ENCODE measurements at places on chromosomes 11 and 22.

GRCh38 chr22:39292561-39293074 is 26.8 kb downstream of the RPL3 start:
- H3K27me3 ChIP-seq = no peaks in the 10 kb centered on the region
- no peak overlapping the region for H3K4me3 ChIP-seq
- peak; percentile 82 for DNase-seq
- peaks cover 26% of the 10 kb centered on the region for H3K4me1 ChIP-seq
- H3K27ac ChIP-seq = peak overlapping the region; percentile 56

- H3K36me3 ChIP-seq = no peaks in the 10 kb centered on the region
- peak overlapping the region; percentile 35 for H3K27ac ChIP-seq
- H3K4me3 ChIP-seq = no peak overlapping the region
Measured at GRCh38 chr22:27718186-27719035, 83.1 kb downstream of the MN1 start.

GRCh38 chr11:122340607-122341290 is 224.7 kb upstream of the BLID start:
- peak overlapping the region; percentile 35 for H3K27ac ChIP-seq
- H3K4me1 ChIP-seq = peaks cover 5% of the 10 kb centered on the region
- H3K4me3 ChIP-seq = no peak overlapping the region
- no peaks in the 10 kb centered on the region for H3K27me3 ChIP-seq
- H3K36me3 ChIP-seq = no peaks in the 10 kb centered on the region

GRCh38 chr22:22849640-22850610 is 37.7 kb upstream of the IGLL5 start:
- H3K27me3 ChIP-seq = peaks cover 23% of the 10 kb centered on the region
- no peak overlapping the region for H3K27ac ChIP-seq
- H3K4me3 ChIP-seq = no peak overlapping the region

DNA sequence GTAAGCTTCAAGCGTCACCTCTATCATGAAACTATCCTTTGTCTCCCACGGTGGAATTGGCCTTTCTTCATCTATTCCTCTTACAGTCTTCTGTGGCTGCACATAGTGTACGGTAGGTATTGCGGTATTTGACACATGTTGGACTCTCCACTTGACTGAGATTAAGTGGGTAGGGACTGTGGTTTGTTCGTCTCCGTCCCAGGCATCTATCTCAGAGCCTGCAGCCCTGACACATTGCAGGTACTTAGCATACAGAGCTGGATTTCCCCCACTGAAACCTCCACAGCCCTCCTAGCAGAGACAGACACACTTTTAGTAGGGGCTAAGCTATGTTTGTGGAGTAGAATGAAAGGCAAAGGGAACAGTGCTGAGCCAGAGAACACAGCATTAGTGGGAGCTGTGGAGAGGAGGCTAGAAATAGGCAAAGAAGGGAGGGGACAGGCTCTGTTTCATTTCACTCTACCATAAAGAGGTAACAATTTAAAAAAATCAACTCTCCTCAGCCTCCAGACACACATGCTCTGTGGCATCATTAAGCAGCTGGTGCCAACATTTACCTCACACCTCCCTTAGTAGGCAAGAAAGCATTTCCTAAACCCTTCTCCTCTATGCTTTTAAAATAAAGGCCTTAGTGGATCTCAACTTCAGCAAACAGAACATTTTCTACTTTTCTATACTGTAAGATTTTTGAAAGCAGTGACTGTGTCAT is 277.5 kb downstream of the KIRREL3 start:
- no peak for DNase-seq
- H3K36me3 ChIP-seq = no peaks in the 10 kb centered on the region
- H3K27ac ChIP-seq = no peak overlapping the region

DNA sequence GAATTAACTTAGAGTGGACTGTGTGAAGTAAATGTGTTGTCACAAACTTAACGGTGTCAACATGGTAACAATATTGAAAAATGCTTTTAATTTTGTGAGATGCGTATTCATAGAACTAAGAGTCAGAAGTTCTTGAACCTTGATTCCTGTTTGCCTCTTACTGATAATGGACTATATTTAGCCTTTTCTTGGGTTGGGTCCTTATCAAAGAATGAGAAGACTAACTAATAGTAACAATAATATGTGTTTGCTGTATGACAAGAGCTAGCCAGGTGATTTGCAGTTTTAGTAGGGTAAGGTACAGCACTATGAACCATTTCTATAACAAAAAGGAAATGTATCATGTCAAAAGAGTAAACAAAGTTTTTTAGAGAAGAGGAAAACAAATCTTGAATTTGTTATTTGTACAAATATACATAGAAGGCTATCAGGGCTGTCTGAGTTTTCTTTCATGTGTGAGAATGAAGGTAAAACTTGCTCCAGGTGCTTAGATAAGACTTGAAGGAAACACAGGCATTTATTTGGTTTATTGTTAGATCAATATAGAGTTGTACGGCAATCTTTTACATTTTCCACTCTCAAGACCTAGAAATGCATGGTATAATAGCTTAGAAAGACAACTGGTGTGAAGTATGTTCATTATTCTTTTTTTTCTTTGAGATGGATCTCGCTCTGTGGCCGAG is 74.1 kb downstream of the PACS1 start:
- H3K4me1 ChIP-seq = peaks cover 25% of the 10 kb centered on the region
- no peak for DNase-seq
- H3K27ac ChIP-seq = peak overlapping the region; percentile 93
- no peaks in the 10 kb centered on the region for H3K27me3 ChIP-seq

DNA sequence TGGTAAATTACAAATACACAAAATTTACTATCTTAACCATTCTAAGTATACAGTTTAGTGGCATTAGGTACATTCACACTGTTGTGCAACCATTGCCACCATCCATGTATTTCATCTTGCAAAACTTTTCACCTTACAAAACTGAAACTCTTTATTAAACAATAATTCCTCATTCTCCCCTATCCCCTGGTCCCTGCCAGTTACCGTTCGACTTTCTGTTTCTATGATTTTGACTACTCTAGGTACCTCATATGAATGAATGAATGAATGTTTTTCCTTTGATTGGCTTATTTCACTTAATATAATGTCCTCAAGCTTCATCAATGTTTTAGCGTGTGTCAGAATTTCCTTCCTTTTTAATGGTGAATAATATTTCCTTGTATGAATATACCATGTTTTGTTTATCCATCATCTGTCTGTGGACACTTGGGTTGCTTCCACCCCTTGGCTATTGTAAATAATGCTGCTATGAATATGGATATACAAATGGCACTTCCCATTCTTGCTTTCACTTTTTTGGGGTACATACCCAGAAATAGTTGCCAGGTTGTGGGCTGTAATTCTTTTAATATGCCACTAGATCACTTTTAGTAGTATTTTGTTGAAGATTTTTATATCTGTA is 93.0 kb downstream of the UVRAG start:
- no peak overlapping the region for H3K4me3 ChIP-seq
- H3K4me1 ChIP-seq = no peaks in the 10 kb centered on the region
- H3K36me3 ChIP-seq = no peaks in the 10 kb centered on the region
- H3K27me3 ChIP-seq = no peaks in the 10 kb centered on the region
- H3K27ac ChIP-seq = no peak overlapping the region

GRCh38 chr11:3215346-3216026 is 3.1 kb downstream of the MRGPRG start:
- H3K4me1 ChIP-seq = no peaks in the 10 kb centered on the region
- H3K4me3 ChIP-seq = no peak overlapping the region
- H3K36me3 ChIP-seq = no peaks in the 10 kb centered on the region
- DNase-seq = no peak
- H3K27me3 ChIP-seq = no peaks in the 10 kb centered on the region
- H3K27ac ChIP-seq = no peak overlapping the region

GRCh38 chr11:3217818-3218482 is 663 bp downstream of the MRGPRG start:
- H3K4me1 ChIP-seq = no peaks in the 10 kb centered on the region
- no peaks in the 10 kb centered on the region for H3K27me3 ChIP-seq
- DNase-seq = no peak
- no peak overlapping the region for H3K27ac ChIP-seq
- no peaks in the 10 kb centered on the region for H3K36me3 ChIP-seq

DNA sequence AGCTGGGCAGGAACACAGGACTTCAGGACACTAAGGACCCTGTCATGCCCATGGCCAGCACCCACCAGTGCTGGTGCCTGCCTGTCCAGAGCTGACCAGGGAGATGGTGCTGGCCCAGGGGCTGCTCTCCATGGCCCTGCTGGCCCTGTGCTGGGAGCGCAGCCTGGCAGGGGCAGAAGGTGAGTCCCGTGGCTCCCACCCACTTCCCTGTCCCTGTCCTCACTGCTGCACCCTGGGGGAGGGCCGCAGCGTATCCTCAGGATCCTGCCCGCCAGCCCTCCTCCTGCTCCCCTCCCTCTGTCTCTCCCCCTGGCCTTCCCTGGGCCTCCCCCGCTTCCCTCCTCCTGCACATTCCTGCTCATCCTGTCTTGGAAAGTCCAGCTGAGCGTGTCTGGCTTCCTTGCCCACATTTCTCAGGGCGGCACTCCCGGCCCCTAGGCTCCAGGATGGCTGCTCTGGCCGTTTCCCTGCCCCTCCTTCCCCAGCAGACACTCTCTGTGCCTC is 8.7 kb downstream of the CSF2RB start:
- DNase-seq = peak; percentile 22
- H3K4me3 ChIP-seq = no peak overlapping the region
- no peaks in the 10 kb centered on the region for H3K27me3 ChIP-seq
- H3K4me1 ChIP-seq = peaks cover 3% of the 10 kb centered on the region

DNA sequence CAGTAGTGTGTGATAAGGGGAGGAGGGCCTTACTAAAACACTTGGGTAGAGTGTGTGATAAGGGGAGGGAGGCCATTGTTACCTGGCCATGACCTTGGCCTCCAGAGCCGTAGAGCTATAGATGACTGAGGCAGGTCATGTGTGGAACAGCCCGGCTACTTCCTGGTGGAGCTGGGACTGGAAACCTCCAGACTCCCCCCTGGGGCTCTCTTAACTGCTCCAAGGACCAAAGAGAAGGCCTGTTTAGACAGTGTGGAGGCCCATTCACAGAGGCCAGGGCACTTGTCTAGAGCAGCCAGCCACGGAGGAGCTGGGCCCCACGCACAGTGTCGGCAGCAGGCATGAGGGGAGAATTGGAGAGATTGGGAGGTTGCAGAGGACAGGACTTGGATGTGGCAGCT is 12.5 kb upstream of the MICALL1 start:
- no peaks in the 10 kb centered on the region for H3K36me3 ChIP-seq
- no peaks in the 10 kb centered on the region for H3K27me3 ChIP-seq
- peak overlapping the region; percentile 92 for H3K27ac ChIP-seq
- peaks cover 39% of the 10 kb centered on the region for H3K4me1 ChIP-seq

All from hepatocyte (in vitro differentiated cells).